ENCODE measurements at places on chromosomes 7 and 10. TPM values are rescaled to one million over a fixed set of nuclear protein-coding genes. Genes with fewer than 3 reads are reported as not detected.
A peak's percentile ranks its signal among the peaks of the same experiment; 100 is the strongest.

Gene HILPDA
- 16.2 TPM for total RNA-seq

Gene GRIFIN
- not detected for total RNA-seq

Gene LCOR
- 22.2 TPM for total RNA-seq

Gene BCAP29
- total RNA-seq: 44.2 TPM

Gene TMEM229A
- 0.18 TPM for total RNA-seq

DNA sequence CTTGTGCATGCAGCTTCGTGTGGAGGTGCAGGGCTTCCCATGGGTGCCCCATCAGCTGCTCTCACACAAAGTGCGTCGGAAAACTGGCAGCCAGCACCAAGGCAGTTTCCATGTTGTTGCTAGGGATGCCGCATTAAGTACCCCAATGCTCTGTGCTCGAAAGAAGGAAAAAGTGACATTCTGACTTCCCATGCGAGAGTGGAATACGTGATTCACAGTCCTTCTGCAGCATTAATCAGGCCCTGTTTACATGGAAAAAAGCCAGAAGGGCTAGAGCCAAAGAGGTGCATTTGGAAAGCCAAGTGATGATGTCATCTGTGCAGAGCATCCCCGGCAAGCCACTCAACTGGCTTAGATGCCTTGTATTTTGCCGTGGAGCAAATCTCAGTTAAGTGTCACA is 258.3 kb downstream of the GATA3 start:
- H3K4me1 ChIP-seq: peaks cover 5% of the 10 kb centered on the region
- no peak overlapping the region for H3K27ac ChIP-seq
- no peaks in the 10 kb centered on the region for H3K36me3 ChIP-seq
- H3K27me3 ChIP-seq: peaks cover 80% of the 10 kb centered on the region

DNA sequence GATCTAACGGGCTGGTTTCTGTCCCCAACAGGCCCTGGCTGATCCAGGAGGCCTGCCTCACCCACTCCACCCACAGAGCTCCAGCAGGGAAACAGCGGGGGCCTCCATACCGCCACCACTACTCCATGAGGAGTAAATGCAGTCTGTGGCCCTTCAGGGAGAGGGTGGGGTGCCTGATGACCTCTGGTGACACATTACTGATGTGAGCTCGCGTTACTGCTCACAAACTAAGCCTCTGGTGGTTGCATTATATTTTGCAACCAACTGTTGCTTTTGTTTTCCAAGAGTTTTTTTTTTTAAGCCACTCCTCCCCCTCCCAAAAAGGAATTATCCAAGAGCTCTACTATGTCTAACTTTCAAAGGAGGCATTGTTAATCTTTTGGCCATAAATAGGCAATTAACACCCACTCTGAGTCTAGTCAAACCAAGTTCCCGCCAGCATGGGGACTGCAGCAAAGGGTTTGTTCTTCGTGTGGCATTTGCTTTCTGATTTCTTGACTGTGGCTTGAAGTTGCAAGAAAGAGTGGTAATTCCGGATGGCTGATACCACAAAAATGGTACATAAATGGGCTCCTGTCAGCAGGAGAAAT is 72.6 kb downstream of the FAM53B start:
- H3K36me3 ChIP-seq: no peaks in the 10 kb centered on the region
- peaks cover 38% of the 10 kb centered on the region for H3K4me1 ChIP-seq
- peak; percentile 59 for DNase-seq
- H3K4me3 ChIP-seq: no peak overlapping the region
- no peak overlapping the region for H3K27ac ChIP-seq
- H3K27me3 ChIP-seq: no peaks in the 10 kb centered on the region

- H3K27me3 ChIP-seq: no peaks in the 10 kb centered on the region
- no peaks in the 10 kb centered on the region for H3K36me3 ChIP-seq
- H3K4me3 ChIP-seq: no peak overlapping the region
Observed at GRCh38 chr7:155221547-155221946, 76.1 kb upstream of the INSIG1 start.

DNA sequence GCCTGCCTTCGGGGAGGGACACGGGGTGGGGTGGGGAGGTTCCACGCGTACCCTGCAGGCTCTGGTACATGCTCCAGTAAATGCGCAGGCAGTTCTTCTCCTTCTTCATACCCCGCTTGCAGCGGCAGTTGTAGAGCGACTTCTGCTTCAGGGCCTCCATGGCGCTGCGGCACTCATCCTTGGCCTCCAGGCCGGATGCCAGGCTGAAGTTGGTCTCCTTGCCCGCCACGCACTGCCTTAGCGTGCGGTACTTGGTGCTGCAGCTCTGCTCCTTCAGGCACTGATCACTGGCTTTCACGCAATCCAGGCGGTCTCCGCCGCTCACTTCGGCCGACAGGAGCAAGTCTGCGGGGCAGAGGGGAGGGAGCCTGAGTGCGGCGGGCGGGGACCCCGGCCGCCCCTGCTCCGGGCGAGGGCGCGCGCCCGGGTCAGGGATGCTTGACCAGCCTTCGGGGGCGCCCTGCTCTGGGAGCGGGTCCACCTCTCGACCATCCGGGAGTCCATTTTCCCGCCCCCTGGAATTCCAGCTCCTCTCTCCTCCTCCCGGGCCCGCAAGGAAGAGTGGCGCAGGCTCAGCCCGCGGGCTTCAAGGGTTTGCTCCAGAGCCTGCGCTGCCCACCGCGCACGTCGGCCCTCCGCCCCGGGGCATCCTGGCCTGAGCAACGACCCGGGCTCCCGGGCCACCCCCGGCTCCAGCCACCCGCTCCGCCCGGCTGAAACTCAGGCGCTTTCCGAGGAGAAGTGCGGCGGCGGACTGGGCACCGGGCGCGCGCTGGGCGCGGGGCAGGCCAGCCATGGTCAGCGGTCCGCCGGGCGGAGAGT is 2.0 kb downstream of the GFRA1 start:
- H3K36me3 ChIP-seq: no peaks in the 10 kb centered on the region
- no peaks in the 10 kb centered on the region for H3K4me1 ChIP-seq
- no peak for DNase-seq
- H3K27ac ChIP-seq: no peak overlapping the region
- peak overlapping the region; percentile 45 for H3K4me3 ChIP-seq

GRCh38 chr10:107686095-107686494 is 521.6 kb upstream of the SORCS1 start:
- no peak for DNase-seq
- no peak overlapping the region for H3K4me3 ChIP-seq
- no peaks in the 10 kb centered on the region for H3K36me3 ChIP-seq
- no peaks in the 10 kb centered on the region for H3K27me3 ChIP-seq
- no peaks in the 10 kb centered on the region for H3K4me1 ChIP-seq

DNA sequence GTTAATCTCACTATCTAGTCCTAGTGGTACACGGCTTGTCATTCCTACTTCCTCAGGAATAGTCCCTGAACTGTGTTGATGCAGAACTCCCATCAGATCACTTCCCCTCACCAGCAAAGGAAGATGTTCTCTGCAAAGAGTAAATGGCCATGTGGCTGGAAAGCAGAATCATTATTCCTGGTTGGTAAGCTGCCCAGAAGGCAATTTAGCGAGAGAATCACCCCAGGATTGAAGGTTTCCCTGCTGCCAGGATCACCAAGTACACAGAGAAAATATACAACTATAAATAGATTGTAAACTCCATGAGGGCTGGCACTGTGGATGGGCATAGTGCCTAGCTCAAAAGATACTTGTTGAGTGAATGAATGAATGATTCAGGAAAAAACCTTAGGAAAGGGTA is 115.0 kb downstream of the GFRA1 start:
- H3K27me3 ChIP-seq: no peaks in the 10 kb centered on the region
- no peak overlapping the region for H3K27ac ChIP-seq
- no peaks in the 10 kb centered on the region for H3K4me1 ChIP-seq
- H3K36me3 ChIP-seq: no peaks in the 10 kb centered on the region
- H3K4me3 ChIP-seq: no peak overlapping the region
- no peak for DNase-seq

DNA sequence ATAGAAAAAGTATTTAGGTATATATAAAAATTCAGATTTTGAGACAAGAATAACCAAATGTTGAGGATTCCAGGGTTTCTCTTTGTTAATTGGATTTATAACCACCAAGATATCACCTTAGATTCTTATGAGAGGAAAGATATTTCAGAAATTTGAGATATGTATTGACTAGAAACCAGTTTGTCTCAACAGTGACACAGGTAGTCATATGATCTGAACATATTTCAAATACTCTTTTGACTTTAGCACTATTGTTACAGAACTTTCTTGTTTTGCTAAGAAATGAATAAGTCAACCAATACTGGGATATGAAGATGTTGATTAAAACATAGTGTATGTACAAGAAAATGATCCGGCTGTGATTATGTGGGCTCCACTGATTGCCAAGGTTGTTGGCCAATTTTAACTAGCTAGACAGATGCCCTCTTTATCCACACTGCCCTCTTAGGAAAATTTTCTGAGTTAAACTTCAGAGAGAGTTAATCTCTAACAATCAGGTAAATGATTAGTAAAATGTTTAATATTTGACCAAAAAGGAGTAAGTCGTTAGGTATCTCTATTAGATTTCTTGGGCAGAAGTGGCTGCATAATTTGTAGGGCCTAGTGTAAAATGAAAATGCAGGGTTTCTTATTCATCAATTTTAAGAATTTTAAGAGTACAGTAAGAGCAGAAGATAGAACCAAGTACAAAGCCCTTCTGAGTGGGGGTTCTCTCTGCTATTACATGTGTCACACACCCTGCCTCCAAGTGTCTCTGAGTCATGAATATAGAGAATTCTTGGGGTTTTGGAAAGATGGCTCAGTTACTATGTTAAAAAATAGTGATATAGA is 376.0 kb downstream of the TFEC start:
- H3K4me3 ChIP-seq: no peak overlapping the region
- H3K36me3 ChIP-seq: no peaks in the 10 kb centered on the region
- no peak overlapping the region for H3K27ac ChIP-seq

GRCh38 chr10:52351914-52352330 is 37.8 kb downstream of the DKK1 start:
- H3K36me3 ChIP-seq: no peaks in the 10 kb centered on the region
- no peak overlapping the region for H3K27ac ChIP-seq
- peaks cover 14% of the 10 kb centered on the region for H3K4me1 ChIP-seq
- no peaks in the 10 kb centered on the region for H3K27me3 ChIP-seq

DNA sequence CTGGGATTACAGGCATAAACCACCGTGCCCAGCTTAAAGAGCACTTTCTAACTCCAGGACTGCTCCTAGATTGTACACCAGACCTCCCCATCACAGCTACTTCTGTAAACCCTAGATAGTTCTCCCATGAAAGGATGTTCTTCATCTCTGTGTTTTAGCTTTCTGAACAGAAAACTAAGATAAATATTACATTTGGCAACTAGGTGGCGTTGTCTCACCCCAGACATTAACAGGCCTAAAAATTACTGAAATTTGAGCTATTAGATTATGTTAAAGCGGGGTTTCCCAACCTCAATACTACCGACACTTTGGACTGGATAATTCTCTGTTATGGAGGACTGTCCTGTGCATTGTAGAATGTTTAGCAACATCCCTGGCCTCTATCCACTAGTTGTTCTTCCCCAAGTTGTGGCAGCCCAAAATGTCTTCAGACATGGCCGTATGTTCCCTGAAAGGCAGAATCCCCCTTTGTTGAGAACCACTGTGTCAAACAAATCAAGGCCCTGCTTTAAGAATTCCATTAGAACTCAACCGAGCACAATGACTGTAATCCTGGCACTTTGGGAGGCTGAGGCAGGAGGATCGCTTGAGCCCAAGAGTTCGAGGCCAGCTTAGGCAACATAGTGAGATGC is 19.1 kb downstream of the ATOH7 start:
- H3K4me3 ChIP-seq: no peak overlapping the region
- H3K36me3 ChIP-seq: no peaks in the 10 kb centered on the region
- DNase-seq: peak; percentile 69
- H3K4me1 ChIP-seq: no peaks in the 10 kb centered on the region
- H3K27ac ChIP-seq: no peak overlapping the region
- H3K27me3 ChIP-seq: no peaks in the 10 kb centered on the region

DNA sequence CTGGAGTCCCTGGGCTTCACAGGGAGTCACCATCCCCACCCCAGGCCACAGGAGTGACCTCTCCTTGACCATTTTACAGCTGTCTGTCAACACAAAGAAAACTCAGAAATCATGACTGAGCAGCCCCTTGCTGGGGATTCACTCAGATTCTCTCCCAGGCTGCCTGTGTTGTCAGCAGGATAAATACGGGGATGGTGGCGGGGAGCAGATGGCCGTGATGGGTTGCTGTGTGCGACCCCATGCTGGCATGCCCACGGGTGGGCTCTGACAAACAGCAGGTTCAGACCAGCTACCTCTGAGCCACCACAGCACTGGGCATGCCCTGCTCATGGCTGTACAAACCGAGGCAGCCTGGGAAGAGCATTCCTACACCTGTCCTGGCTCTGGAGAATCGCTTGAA is 136.1 kb downstream of the SLIT1 start:
- DNase-seq: no peak
- H3K4me1 ChIP-seq: no peaks in the 10 kb centered on the region
- H3K4me3 ChIP-seq: no peak overlapping the region
- H3K27ac ChIP-seq: no peak overlapping the region
- H3K36me3 ChIP-seq: no peaks in the 10 kb centered on the region
- H3K27me3 ChIP-seq: no peaks in the 10 kb centered on the region

GRCh38 chr7:102433219-102434038 is at the start of gene ORAI2:
ORAI2 (plus strand) TSS chr7:102433575; CDS start chr7:102438957, 5,382 bp downstream.
- peaks cover 4% of the 10 kb centered on the region for H3K4me1 ChIP-seq
- no peaks in the 10 kb centered on the region for H3K36me3 ChIP-seq
- no peak within 1 kb of the TSS for H3K27ac ChIP-seq
- H3K27me3 ChIP-seq: no peaks in the 10 kb centered on the region

DNA sequence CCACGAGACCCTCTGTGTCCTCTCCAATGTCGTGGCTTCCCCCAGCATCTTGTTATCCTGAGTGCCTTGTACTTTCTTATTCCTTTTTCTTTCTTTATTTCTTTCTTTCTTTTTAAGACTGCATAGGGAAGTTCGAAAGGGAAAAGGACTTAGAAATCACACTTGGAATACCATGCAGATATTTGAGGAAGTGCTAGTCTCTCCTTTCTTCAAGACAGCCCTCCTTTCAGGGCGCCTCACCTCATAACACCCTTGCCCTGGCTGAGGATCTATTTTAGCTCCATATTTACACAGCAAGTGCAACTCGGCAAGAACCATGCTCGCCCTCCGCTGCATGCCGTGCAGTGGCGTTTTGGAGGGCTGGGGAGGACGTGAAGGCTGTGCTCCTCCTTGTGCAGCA is 232.3 kb upstream of the GLI3 start:
- H3K36me3 ChIP-seq: no peaks in the 10 kb centered on the region
- H3K4me1 ChIP-seq: no peaks in the 10 kb centered on the region
- no peaks in the 10 kb centered on the region for H3K27me3 ChIP-seq
- no peak for DNase-seq
- H3K4me3 ChIP-seq: no peak overlapping the region

- no peak for DNase-seq
- no peaks in the 10 kb centered on the region for H3K36me3 ChIP-seq
- H3K4me1 ChIP-seq: peaks cover 17% of the 10 kb centered on the region
- no peaks in the 10 kb centered on the region for H3K27me3 ChIP-seq
Observed at GRCh38 chr7:84998665-84999064, 188.2 kb downstream of the SEMA3D start.

Measured in cardiac muscle cell (in vitro differentiated cells and primary cell).